WTC11 (cell line): ENCODE measurements at places on chromosomes 1 and 21.

DNA sequence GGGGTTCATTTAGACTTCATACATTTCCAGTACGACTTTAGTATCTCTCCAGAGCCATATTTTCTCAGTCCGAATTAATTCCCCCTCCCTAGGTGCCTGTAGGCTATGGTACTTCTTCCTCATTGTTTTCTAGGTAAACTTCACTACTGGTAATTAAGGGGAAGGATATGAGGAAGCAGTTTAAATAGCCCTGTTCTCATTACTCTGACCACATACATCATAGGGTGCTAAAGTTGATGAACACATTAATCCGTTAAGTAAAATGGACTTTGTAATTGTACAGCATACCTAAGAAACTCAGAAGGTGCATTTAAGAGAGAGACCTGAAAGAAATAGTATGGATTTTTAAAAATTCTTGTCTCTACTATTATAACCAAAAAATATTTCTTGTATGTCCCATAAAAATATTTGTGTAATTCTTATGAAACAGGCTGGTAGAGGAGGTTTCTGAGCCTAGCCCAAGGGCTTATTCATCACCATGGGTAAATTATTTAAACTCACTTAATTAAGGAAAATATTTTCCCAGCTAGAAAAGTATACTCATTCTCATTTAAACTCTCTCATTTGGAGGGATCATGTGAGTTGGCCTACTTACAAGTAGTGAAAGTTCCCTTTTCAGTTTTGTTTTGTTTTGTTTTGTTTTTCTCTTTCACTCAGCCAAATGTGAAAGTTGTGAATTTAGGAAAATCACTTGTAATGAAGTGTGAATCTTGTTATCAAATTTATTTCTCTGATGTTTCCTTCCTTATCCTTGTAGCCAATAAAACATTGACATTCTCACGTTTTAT lies 2.0 kb downstream of the PRMT6 start:
- no peak for DNase-seq

DNA sequence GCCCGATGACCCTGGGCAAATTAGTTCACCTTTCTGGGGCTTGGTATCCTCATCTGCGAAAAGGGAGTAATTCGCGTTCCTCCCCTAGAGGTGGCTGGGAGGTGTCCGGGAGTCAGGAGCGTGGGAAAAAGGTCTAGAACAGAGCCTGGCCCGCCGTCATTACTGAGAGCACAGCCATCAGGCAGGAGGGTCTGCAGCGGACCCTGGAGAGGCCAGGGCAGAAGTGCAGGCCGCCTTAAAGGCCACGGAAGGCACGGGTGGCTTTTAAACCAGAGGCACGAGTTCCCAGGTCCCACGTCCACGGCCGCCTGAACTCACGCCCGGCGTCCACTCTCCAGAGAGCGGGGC lies 850 bp downstream of the PANK4 start:
- no peak for DNase-seq

DNA sequence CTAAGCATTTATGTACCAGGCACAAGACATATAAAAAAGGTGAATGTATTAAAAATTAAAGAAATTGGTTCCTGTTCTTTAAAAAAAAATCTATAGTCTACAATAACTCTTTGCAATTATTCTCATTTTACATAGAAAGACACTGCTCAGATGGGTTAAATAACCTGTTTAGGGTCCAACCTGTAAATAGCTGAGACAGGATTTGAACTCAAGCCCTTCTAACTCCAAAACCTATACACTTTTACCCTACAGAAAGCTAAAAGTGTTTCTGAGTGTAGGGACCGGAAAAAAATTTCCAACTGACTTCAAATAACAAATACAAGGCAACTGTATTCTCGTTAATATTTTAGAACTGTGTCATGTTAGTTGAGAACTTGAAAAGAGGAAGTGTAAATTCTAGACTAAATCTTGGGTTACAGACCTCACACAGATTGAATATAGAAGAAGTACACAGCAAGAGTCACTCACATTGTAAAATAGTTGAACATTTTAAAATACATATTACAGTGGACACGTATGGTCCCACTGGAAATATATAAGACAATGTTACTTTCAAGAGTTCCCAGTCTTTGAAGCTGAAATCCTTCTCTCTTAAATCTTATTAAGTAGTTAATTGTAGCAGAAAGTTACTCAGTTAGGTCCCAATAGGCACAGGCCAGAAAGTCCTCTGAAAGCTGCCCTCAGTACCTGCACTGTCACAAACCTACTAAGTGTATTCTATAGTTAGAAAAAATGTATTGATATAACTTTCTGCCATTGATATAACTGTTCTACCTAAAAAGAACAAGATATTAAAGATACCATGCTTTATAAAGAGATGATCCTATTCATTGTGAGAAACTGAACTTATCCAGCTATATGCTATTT lies 7.3 kb downstream of the EDEM3 start:
- no peak for DNase-seq

GRCh38 chr1:43764581-43764980 lies 57.2 kb downstream of the ST3GAL3 start:
- DNase-seq: peak; percentile 22

DNA sequence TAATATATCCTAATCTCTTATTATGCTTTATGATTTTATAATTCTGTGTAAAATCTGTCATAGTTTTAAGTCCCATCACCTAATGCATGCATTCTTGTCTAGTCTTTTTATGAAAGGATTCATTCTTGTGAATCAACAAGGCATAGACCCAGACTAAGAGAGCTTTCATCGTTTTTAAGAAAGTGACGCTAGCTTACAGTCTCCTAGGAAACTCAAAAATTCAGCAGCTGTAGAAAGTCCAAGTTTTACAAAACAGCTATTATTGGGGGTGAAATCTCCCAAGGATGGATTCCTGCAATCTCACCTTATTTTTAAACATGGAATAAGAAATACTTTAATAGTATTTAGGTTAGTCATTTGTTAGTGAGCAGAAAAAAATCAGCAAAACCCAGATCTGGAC lies 104.7 kb downstream of the NCAM2 start:
- DNase-seq: no peak

DNA sequence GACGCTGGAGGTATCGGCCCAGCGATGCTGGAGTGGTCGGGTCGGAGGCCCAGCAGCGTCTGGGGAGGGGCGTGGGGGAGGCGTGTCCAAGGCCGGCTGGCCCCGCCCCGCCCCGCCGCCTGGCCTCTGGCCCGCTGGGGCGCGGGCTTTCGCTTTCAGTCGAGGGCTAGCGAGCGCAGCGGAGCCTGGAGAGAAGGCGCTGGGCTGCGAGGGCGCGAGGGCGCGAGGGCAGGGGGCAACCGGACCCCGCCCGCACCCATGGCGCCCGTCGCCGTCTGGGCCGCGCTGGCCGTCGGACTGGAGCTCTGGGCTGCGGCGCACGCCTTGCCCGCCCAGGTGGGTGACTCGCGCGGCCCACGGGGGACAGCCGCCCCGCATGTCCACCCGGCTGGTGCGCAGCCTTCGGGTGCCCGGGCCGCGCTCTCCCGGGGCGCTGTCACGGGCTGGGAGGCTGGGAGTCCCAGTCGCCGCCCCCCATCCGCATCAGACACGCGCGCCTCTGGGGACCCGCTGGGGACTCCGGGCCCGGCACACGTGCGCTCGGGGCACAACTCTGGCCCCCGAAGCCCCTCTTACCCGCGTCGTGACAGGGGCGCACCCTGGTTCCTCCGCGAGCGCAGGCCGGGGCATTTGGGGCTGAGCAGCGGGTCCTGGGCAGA lies at the start of gene TNFRSF1B:
Gene TNFRSF1B (plus strand): TSS at position 158 of the 659 bp plus-strand sequence. CDS start 101 bp downstream, at position 259.
- peak; percentile 67 for DNase-seq

GRCh38 chr1:116492358-116492811 lies 78.4 kb downstream of the CD58 start:
- DNase-seq: no peak

GRCh38 chr1:60765204-60765603 lies 317.2 kb upstream of the NFIA start:
- DNase-seq: peak; percentile 32

GRCh38 chr1:145845144-145845513 lies 301 bp upstream of the NUDT17 start:
- no peak for DNase-seq

DNA sequence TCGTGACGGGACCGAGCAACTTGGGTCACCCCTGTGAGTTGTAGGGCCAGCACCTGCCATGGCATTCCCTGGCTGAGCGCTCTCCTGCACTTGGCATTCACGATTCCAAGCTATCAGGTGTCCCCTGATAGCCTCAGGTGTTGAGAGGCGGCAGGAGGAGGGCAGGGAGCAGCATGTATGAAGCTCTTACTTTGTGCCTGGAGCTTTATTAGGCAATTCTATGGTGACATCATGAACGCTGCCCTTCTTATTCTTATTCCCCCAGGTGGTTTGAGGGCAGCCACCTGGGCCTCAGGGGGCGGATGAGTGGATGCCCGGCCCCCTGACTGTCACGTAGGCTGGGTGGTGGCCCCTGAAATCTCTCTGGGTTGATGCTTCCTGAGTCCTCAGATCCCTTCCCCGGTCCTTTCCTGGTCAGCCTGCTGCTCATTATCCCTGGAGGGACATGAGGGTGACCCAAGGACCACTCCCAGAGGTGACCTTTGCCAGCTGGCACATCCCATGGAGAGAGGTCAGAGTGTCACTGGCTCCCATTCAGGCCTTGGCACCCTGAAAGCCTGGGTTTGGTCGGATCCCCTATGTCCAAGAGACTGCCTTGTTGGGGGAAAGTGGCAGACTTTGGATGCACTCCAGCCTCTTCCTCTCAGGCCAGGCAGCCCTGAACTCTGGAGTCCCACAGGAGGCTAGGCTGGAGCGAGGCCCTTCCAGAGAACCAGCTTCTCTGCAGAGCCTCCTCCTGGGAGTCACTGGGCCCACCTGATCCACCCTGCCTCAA lies 51.9 kb downstream of the SPSB1 start:
- DNase-seq: no peak

DNA sequence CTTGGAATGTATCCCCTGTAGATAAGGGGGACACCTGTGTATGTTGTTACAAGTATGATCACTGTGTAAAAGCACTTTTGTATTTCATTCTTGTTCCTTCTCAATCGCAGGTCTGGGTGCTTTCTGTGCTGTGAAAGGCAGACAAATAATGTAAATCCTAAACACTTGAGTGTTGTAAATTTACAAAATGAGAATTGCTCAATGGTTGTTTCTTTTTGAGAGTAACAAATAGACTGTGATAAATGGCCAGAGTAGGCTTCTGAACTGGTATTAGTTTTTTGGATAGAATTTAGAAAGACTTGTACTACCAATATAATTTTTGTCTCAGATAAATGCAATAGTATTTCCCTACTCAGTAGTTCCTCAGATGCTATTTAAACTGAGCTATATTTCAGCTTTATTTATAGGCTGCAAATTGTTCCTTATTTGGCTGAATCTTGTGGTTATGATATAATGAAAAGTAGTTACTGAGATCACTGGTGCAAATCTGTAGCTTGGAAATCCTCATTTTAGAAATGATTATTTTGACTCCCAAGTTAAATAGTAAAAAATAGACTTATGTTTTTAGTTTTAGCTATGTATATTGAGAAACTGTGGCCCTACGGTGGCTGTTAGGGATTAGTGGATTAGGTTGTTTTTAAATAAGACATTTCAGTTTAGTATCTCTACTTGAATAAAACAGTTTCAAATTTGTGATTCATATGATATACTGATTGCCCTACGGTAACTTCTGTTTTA lies 9.2 kb downstream of the BACH1 start:
- no peak for DNase-seq

- no peak for DNase-seq
Observed at GRCh38 chr1:116825207-116825719, 71.0 kb downstream of the CD2 start.

DNA sequence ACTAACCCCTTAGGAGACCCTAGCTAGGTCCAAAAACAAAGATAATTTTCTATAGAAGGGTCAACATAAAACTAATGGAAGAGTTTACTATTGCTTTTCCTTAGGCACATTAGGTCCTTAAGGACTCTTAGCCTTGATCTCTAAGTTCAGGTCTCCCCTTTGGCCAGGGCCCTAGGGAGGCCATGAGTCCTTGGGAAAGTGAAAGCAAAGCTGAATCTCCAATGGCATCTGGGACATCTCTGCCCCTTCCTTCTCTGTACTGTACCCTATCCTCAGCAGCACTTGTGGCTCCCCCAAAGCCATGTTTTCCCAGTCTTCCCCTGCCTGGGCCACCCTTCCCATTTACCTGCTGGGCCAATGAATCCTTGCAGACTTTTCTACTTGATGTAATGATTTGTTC lies 14.3 kb downstream of the IER5 start:
- DNase-seq: no peak

- DNase-seq: no peak
Observed at GRCh38 chr1:22123071-22123390, 19.9 kb downstream of the WNT4 start.

GRCh38 chr1:186611156-186611555 lies 69.1 kb downstream of the PTGS2 start:
- no peak for DNase-seq

GRCh38 chr1:1397839-1398523 lies 1.2 kb downstream of the CCNL2 start:
- DNase-seq: no peak

- DNase-seq: no peak
Observed at GRCh38 chr21:45629046-45629981, 14.2 kb upstream of the PCBP3 start.

DNA sequence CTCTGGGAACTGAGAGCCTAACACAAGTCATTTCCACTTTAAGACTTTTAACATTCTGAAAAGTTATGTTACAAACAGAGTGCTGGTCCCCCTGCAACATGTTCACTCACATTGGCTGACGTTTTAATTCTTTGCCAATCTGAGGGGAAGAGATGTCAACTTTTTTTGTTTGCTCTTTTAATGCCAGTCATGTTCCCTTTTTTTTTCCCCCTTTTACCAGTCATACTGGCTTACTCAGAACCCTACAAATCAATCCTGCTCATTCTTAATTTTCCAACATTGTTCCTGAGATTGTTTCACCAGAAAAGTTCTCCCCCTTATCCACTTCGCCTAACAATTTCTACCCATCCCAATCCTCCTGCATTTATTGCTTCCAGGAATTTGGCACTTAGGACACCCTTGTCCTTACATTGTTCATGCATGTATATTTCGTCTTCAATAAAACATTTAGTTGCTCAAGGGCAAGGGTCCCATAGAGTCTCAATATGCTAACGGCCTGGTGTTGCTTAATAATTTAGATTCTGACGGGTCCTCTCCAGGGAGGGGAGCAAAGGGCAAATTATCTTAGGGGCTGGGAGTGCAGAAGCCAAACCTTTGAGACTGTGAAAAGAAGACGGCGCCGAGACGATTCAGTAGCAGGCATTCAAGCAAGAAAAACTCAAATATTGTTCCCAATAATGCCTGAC lies 624 bp upstream of the CR1L start:
- no peak for DNase-seq

DNA sequence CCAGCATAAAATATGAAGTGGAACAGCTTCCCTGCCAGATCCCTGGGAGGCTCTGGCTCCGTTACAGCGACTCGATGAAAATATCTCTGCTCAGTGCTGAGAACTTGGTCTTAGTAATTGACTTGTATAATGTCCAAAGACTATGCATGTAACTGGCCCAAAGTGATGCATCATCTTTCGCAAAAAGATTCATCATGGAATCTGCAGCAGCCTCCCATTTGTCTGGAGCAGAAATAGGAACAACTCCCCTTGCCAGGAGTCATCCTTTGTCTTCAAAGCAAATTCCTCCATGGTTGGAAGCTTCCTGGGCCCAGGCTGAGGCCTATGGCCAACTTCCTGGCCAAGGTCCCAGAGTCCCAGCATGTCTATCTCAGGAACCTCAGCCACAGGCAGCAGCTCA lies 16.9 kb upstream of the SLC6A17 start:
- no peak for DNase-seq

GRCh38 chr1:57003398-57004139 lies 37.8 kb upstream of the C8B start:
- DNase-seq: no peak

GRCh38 chr1:90781534-90781933 lies 64.4 kb upstream of the BARHL2 start:
- DNase-seq: no peak

GRCh38 chr1:45569962-45570581 lies 13.8 kb upstream of the NASP start:
- peak; percentile 79 for DNase-seq

- DNase-seq: no peak
Observed at GRCh38 chr21:39888848-39889247, 21.6 kb downstream of the PCP4 start.
